ENCODE measurements at places on chromosomes 1 and 21.

DNA sequence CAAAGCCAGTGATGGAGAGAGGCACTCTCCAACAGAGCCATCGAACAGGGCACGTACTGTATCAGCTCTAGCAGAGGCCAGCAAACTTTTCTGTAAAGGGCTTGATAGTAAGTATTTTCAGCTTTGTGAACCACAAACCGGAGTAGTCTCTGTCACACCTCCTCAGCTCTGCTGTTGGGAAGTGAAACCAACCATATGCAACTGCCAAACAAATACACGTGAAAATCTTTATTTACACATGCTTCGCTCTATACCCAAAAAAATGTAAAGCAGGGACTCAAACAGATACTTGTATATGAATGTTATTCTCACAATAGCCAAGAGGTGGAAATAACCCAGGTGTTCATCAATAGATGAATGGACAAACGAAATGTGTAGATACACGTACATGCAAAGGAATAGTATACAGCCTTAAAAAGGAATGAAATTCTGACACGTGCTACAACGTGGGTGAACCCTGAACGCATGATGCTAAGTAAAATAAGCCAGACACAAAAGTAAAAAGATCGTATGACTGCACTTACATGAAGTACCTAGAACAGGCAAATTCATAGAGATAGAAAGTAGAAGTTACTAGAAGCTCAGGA is 39.0 kb downstream of the SETD4 start:
- no peak for DNase-seq

- no peak for DNase-seq
Observed at GRCh38 chr1:43835082-43836021, 98.2 kb upstream of the ARTN start.

DNA sequence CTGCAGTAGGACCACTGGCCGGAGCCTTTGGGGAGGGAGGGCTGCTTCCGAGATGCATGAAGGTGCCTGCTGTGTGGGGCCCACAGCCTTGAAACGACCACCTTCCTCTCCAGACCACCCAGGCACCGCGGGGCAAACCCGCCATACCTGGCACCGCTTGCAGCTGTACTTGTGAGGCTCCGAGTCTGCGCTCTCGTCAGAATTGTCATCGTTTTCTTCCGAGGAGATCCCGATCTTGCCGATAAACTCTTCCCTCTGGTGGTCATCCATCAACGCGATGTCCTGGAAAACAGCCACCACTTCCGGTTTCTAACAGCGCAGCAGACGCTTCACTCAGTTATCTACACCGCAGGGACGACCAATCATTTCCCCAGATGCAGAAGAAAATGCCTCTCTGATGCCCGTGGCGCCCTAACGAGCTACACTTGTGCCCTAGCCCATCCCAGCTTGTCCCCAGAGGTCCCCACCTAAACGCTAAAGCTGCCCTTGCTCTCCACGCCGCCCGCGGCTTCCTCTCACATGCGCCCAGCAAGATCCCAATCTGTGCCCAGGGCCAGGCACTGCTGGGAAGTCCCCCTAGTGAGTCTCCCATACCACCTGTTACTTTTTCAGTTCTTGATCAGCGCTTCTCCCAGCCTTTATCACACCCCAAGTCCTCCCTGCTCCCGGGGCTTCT is 55.0 kb upstream of the RIPK4 start:
- DNase-seq: no peak

- no peak for DNase-seq
Observed at GRCh38 chr21:44572959-44573583, 458 bp upstream of the KRTAP10-4 start.

DNA sequence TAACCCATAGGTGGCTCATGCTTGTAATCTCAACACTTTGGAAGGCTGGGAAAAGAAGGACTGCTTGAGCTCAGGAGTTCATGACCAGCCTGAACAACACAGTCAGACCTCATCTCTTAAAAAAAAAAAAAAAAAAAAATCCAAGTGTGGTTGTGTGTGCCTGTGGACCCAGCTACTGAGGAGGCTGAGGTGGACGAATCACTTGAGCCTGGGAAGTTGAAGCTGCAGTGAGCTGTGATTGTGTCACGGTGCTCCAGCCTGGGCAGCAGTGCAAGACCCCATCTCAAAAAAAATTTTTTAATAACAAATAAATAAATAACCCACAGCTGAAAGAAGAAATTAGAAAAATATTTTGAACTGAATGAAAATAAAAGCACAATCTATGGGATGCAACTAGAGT is 13.8 kb downstream of the INTS7 start:
- no peak for DNase-seq

- DNase-seq: no peak
Observed at GRCh38 chr21:45835301-45836267, 146.0 kb upstream of the COL6A1 start.

GRCh38 chr1:242411901-242412300 is 112.6 kb downstream of the PLD5 start:
- no peak for DNase-seq

DNA sequence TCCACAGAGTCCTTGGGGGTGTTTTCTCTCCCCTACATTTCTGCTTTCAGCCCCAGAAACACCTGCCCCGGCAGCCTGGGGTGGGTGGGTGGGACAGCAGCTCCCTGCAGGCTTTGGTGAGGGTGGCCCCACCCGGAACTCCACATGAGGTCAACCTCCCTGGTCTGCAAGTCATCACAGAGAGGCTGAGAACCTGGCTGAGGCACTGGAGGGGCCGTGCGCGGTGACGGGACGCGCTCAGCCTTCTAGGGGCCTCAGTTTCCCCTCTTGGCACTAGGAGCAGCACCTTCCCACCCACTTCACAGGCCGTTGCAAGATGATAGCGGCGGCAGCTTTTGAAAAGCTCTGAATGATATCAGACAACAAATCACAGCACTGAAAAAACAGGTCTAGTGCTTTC is 37.7 kb upstream of the NID1 start:
- no peak for DNase-seq

- no peak for DNase-seq
Observed at GRCh38 chr21:15203740-15204139, 138.9 kb upstream of the NRIP1 start.

DNA sequence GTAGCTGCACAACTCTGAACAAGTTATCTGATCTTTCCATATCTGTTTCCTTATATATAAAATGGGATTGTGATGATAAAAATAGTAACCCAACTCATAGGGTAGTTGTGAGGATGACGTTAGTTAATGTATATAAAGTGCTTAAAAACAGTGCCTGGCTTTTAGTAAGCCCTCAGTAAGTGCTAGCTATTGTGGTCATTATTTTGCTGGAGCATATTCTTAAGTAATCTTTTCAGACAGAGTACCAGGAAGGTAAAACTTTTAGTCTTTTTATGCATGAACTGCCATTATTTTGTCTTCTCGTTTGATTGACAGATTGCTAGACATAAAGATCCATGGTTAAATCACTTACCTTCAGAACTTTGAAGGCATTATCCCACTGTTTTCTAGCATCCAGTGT is 62.5 kb upstream of the SIM2 start:
- no peak for DNase-seq

DNA sequence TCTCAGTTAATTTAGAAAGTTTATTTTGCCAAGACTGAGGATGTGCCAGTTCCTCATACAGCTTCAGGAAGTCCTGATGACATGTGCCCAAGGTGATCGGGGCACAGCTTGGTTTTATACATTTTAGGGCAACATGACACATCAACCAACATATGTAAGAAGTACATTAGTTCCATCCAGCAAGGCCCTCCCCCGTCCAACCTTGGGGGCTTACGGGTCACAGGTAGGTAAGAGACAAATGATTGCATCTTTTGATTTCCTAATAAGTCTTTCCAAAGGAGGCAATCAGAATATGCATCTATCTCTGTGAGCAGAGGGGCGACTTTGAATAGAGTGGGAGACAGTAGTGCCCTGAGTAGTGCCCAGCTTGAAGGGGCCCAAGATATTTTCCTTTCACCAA is 19.6 kb upstream of the HAO2 start:
- DNase-seq: no peak

DNA sequence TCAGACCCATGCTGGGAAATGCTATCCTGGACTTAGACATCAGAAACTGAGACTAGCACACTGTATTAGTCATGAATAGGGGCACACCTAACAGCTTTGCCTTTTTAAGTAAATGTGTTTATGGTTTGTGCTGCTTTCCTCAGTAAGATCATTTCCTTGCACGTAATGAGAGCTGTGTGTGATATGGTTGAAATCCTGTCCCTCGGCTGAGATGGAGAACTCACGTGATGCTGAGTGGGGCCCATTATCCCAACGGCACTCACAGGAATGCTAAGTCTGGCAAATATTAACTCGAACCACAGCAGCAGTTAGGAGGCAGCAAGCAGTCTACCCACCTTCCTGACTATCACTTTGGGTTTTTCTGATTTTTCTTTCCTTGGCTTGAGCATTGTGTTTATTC is 38.2 kb downstream of the BCL9 start:
- DNase-seq: no peak

GRCh38 chr1:246679794-246680177 is 44.4 kb upstream of the SCCPDH start:
- no peak for DNase-seq

GRCh38 chr1:186605762-186606350 is 74.4 kb downstream of the PTGS2 start:
- DNase-seq: peak; percentile 2

GRCh38 chr1:220457957-220458609 is 69.9 kb upstream of the MARK1 start:
- no peak for DNase-seq

DNA sequence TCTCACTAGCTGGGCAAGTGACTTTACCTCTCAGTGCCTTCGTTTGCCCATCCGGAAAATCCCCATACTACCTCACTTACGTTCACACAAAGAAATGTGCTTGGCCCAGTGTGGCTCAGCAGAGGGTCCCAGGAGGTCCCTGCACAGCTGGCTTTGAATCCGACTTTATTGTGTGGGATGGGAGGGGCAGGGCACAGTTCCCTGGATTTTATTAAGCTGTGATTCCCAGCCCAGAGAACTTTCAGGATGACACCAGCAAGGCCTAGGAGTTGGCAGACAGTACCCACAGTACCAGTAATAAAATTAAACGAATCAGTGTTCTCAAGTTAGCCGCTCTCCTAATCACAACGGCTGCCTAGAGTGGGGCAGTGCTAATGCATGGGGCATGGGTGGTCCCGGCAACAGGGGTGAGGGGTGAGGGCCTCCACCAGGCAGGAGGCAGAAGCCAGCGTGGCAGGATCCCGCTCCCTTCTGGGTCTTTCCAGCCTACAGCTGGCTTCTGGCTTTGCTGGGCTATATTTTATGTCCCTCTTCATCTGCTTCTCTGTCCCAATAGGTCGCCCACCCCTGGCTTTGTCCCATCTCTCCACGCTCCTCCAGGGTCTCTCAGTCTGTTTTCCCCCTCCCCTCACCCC is 74.9 kb downstream of the VWA5B1 start:
- DNase-seq: no peak

- no peak for DNase-seq
Observed at GRCh38 chr1:78210175-78210574, 164.4 kb downstream of the GIPC2 start.

DNA sequence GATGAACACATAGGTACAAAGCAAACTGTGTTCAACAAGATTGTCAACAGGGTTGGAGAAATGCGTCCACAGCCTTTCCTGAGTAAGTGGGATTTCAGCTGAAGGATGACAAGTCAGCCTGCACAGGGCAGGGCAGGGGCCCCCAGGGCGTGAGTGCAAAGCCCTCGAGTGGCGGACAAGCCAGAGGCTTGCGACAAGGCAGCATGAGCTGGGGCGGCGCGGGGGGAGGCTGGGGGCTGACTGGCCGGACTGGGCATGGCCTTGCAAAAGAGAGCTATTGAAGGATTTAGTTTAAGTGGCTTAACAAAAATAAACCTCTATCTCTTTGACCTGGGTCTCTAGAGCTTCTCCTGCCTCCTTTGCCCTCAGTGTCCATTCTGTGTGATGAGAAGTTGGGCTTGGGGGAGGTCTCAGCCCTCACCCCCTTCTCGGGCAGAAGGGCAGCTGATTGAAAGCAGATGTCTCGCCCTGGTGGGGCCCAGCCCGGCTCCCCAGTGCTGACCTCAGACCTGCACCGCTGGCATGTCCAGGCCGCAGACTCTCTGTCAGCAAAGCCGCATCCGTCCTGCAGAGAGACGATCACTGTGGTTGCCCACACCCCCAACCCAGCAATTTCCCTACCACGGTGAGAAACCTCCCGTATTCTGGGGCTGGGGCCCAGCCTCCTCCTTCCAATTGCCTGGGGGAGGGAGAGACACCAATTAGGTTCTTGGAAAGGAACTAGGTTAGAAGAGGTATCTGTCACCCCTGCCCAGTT is 24.3 kb upstream of the EPS8L3 start:
- DNase-seq: no peak

DNA sequence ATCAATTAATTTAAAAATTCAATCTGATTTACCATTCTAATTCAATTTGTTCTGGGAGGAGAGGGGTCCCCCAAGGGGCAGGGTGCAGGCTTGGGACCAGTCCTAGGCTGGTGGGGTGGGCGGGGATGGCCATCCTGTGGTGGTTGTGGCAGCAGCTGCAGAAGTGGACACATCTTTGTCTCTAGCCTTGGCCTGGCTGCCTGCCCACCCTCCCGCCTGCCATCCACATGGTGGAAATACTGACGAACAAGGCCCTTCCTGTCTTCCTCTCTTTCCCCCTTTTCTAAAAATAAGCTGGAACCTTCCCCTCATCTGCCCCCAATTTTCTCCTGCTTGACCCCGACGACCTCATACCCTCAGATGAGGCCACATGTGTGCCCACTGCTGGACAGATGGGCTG is 130.9 kb downstream of the FOXD2 start:
- DNase-seq: no peak

GRCh38 chr1:3657578-3658230 is 5.4 kb downstream of the TP73 start:
- no peak for DNase-seq

DNA sequence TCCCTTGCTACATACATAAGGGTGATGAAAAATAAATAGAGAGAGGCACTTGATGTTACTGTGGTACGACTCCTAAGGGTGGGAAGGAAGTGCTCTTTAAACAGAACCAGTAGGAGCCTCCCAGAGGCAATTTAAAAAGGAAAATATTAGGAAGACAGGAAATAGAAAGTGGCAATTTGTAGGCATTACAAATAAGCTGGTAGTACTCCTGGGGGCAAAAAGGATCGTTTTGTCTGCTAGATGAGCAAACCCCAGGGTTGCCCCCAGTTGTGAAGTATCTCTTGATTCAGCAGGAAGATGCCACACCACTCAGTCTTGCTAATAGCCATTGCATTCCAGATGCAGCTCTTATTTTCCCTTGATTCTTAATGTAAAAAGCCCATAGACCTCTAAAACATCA is 303.0 kb downstream of the NTNG1 start:
- DNase-seq: no peak

DNA sequence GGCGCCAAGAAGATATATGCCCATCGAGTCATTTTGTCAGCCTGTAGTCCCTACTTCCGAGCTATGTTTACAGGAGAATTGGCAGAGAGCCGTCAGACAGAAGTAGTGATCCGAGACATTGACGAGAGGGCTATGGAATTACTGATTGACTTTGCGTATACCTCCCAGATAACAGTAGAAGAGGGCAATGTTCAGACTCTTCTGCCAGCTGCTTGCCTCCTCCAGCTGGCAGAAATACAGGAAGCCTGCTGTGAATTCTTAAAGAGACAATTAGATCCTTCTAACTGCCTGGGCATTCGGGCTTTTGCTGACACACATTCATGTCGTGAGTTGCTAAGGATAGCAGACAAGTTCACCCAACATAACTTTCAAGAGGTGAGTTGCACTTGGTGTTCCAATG is 19.1 kb downstream of the KLHL20 start:
- no peak for DNase-seq

GRCh38 chr1:229447809-229448252 is 13.9 kb upstream of the ACTA1 start:
- DNase-seq: no peak
